PC-9 (cell line): ENCODE measurements at places on chromosomes 6 and 20.

DNA sequence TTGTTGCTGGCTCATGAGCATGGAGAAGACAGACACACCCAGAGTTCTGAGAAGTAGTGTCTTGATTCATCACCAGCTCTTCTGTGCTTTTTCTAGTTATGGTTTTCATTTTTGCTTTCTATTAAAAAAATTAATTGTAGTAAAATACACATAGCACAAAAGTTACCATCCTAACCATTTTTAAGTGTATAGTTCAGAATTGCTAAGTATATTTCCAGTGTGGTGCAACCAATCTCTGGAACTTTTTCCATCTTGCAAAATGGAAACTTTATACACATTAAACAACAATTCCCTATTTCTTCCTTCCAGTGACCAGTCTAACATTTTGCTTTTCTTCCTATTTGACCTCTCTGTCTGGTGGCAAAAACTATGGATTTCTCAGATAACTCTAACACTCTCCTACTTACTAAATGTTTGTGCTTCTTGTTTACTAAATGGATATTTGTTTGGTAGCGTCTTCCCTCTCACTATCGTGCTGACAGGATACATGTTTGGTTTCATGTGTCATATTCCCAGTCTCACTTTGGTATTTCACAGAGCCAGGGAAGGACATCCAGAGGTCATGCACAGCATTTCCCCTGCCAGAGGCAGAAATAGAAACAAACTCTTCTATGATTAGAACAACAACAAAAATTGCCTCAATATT is 40.6 kb downstream of the TXLNB start:
- no peak for DNase-seq

DNA sequence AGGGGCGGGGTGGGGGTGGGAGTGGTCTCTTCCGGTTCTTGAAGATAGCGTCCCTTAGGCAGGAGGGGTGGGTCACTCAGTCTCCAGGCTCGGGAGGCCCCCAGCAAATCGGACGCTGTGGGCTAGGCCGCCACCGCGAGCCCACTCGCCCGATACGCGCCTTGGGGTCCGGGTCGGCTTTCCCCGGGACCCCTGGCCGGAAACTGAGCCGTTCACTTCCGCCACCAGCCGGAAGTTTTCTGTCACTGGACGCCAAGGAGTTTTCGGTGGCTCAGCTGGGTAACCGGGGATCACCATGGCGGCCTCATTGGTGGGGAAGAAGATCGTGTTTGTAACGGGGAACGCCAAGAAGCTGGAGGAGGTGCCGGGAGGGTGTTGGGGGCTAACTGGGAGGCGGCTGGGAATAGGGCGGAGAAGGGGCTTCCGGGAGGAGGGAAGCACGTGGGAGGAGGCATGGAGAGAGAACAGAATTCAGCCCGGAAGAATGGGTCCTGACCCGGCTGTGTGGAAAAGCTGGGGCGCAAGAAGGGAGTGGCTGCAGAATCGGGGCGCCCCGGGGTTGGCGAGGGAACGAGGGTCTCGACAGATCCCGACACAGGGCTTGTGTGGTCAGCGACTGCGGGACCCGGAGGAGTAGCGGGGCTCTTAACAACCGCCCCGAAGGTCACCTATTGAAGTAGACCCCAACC is at the start of gene ITPA:
Gene ITPA (plus strand): TSS at position 242 of the 689 bp plus-strand sequence. CDS start 54 bp downstream, at position 296.
- peak; percentile 56 for DNase-seq

- DNase-seq, result no peak
Measured at GRCh38 chr6:32989368-32989767, 20.0 kb downstream of the HLA-DOA start.

GRCh38 chr6:20900389-20901160 is 366.3 kb downstream of the CDKAL1 start:
- DNase-seq, result no peak

- no peak for DNase-seq
Measured at GRCh38 chr6:52123251-52123650, 35.8 kb upstream of the PKHD1 start.

GRCh38 chr20:39146394-39146793 is 184.2 kb downstream of the DHX35 start:
- no peak for DNase-seq

- no peak for DNase-seq
Measured at GRCh38 chr6:155964544-155964943, 508.9 kb upstream of the NOX3 start.

DNA sequence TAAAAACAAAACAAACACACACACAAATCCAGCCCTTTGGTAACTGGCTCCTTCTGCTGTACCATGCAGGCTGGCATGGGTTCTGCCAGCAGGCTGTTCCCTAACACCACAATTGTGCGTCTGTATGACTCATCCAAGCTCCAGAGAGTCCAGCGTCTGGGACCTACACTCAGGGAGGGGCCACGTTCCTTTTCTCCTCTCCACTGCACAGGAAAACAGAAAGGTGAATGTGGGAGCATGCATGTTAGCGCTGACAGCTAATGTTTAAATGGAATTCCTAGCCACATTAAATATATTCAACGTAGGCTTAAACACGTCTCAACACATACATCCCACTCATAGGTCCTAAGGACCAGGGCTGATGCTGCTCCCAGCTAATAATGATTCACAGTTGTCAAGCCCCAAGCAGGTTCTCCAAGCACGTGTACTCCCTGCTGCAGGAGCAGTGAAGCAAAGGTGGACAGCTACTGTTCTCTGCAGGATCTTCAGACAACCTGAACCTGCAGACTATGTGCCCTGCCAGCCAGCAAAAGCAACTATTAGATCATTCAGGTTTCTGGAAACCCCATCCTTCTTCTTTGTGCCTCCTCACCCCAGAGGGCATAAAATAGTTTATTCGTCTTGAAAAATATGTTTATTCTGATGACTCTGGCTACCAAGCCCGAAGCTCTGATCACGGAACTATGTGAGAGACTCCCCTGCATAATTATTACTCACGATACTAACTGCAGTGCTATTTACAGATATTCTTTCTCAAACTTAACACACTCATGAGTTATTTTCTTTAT is 20.9 kb downstream of the MAP1LC3A start:
- peak; percentile 61 for DNase-seq

GRCh38 chr6:121436960-121437850 is 1.8 kb downstream of the GJA1 start:
- peak; percentile 14 for DNase-seq

DNA sequence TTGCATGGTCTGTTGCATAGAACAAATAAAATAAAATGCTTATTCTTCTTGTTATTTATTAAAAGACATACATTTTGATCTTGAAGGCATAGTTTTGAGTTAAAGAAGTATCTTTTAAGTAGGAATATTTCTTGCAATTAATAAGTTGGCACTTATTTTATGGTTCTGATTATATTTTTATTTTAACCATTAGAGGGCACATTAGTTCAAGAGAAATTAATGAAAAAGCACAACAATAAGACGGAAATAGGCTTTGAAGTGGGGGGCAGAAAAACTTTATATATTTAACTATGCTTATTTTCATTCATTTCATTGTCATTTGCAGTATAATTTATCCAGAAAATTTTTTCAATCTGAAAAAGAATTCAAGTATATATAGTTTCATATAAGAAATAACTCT is 44.2 kb upstream of the MAP3K7 start:
- DNase-seq, result no peak

DNA sequence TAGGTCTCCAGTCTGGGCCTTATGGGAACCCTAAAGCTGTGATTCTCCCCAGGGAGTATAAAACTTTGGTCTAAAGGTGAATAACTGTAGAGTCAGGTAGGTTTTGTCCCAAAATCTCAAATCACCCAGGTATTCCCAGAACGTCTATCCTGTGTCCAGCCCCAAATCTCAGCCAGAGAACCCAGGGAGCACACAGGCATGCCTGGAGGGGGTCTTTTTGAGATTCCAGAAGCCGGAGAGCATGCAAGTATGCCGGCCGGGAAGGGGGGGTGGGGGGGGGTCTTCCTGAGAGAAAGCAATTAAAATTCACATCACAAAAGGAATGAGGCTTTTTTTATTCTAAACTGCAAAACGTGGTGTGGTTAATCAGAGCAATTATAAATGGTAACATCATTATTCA is 210.0 kb downstream of the PTPRT start:
- DNase-seq, result no peak

GRCh38 chr20:62030834-62031434 is 34.7 kb downstream of the TAF4 start:
- DNase-seq, result peak; percentile 81

- DNase-seq, result no peak
Measured at GRCh38 chr6:15499591-15499990, 163.2 kb downstream of the DTNBP1 start.

DNA sequence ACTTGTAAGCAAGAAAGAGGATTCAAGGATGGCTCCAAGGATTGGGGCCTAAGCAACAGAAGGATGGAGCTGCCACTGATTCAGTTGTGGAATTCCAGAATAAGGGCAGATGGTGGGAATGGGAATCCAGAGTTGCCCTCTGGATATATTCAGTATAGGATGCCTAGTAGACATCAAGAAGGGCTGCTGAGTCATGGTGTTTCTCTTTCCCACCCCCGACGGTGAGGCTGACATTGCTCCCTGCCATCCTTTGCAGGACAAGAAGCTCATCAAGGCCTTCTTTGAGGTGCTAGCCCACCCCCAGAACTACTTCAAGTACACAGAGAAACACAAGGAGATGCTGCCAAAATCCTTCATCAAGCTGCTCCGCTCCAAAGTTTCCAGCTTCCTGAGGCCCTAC is 11.2 kb upstream of the ZNF76 start:
- no peak for DNase-seq

- DNase-seq, result no peak
Measured at GRCh38 chr6:56407883-56408410, 160.6 kb upstream of the COL21A1 start.

- no peak for DNase-seq
Measured at GRCh38 chr20:46433051-46433450, 26.6 kb upstream of the ELMO2 start.

DNA sequence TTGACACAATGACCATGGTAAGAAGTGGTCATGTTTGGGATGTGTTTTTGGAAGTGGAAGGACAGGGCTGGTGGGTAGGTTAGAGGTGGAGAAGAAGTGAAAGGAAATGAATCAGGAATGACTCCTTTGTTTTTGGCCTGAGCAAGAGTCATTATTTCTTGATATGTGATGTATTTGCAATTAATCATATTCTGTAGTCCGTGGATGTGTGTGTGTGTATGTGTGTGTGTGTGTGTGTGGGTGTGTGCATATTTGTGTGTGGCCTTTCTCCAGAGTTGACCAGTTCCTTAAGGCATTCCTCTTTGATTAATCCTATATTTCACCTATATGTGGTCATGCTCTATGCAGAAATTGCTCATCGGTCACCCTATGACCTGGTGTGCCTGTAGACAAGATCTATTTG is 130.7 kb downstream of the UTRN start:
- peak; percentile 19 for DNase-seq

- no peak for DNase-seq
Measured at GRCh38 chr6:137762168-137763090, 104.6 kb upstream of the TNFAIP3 start.

DNA sequence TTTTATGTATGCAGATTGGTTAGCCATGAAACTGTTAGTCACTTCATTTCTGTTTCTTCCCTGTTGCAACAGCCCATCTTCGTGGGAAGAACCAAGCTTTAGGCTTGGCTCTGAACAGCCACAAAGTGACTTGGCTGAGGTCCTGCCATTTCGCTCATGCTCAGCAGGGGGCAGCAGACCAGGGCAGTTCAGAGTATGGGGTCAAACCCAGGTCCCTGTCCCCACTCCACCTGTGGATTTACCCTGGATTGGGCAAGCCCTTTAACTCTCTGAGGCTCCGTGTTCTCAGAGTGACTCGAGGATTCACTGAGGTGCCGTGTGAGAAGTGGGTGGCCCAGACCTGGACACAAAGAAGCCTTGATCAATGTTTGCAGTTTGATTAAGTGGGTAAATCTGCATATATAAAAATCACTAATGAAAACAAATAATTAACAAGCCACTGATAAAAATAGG is 19.8 kb upstream of the MAP1LC3A start:
- peak; percentile 41 for DNase-seq

DNA sequence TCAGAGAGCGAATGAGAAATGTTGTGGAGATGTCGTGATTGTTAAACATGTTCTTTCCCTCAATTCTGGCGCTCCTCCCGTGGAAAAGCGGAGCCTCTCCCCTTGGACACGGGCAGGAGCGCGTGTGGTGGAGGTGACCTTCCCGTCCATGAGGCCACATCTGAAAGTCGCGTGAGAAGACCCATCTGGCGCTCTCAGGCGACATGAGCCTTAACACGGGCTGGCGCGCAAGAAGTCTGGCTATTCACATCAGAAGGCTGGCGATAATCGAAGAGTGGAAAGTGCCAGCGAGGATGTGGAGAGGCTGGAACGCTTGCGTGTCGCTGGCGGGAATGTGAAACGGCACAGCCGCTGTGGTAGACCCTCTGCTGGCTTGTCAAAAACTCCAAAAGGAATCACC is 341.3 kb downstream of the ZFAND3 start:
- DNase-seq, result no peak

DNA sequence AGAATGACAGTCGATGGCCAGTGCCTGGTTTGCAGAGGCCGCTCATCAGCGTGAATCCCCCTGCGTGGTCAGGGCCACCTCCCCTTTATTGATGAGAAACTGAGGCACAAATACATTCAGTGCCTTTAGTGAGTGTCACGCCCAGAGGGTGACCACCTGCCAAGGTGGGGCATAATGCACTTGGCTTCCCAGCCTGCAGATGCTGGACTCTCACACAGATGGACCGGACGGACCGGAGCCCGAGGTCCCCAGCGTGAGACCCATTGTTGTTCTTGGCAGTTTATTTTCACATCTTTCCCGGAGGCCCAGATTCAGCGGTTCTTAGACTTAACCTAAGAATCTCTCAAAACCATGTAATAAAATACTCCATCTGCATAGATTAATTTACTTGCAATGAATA is 74.4 kb downstream of the YTHDF1 start:
- no peak for DNase-seq

GRCh38 chr6:108107102-108107501 is 32.6 kb upstream of the OSTM1 start:
- DNase-seq, result no peak

DNA sequence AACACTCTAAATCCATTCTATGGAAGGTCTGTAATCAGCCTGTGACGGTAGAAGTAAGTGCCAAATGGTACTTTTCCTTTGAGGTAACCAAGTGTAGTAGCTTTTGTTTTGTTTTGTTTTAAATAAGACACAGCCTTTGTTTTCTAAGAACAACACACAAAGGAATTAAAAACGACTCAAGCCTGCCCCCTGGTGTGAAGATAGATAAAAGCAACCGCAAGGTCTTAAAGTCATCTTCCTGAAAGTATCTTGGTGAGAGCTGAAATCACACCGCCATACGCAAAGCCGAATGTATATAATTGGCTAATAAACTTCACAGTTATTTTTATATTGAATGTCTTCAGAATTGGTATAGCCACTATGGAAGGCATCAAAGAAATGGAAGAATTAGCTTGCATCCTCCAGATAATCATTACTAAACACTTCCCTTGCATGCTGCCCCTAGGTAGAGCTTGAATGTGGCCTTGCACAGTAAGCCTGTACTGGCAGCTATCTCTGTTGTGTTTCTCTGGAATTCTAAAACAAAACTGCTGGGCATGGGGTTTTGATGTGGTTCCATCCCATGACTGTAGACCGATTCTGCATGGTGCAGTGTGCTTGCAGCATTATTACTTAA is 95.6 kb downstream of the LAMP5 start:
- DNase-seq, result no peak

- DNase-seq, result peak; percentile 62
Measured at GRCh38 chr6:37204014-37204751, 34.2 kb downstream of the PIM1 start.
